ENCODE measurements at places on chromosomes 7 and 10. TPM values are rescaled to one million over a fixed set of nuclear protein-coding genes. Genes with fewer than 3 reads are reported as not detected.

DNA sequence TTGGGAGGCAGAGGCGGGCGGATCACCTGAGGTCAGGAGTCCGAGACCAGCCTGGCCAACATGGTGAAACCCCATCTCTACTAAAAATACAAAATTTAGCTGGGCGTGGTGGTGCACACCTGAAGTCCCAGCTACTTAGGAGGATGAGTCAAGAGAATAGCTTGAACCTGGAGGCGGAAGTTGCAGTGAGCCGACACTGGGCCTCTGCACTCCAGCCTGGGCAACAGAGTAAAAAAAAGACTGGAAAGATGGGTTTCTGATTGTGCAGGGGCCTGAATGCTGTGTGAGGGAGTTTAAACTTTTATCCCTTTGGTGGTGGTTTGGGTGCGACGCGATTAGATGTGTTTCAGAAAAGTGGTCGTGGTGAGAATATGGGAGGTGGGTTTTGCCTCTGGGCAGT is 1.8 kb downstream of the CHST12 start:
- DNase-seq = no peak

- DNase-seq = peak; percentile 65
Measured at GRCh38 chr7:100803398-100804161, 23.7 kb downstream of the EPHB4 start.

GRCh38 chr10:92790440-92790839 is 57.9 kb upstream of the EXOC6 start:
- no peak for DNase-seq

The GSTO2 gene
- total RNA-seq = 0.95 TPM

The HOXA7 gene
- 15.6 TPM for total RNA-seq
